Activated CD8-positive, alpha-beta memory T cell treated with anti-CD3 and anti-CD28 coated beads, Interleukin-2, amount 10 ng/mL, durations not matched to agents 7 days and 5 days (primary cell): ENCODE measurements at places on chromosomes 16 and 17.
A peak's percentile ranks its signal among the peaks of the same experiment; 100 is the strongest.

- DNase-seq, result no peak
Observed at GRCh38 chr17:50221864-50222545, 20.6 kb upstream of the COL1A1 start.

- no peak for DNase-seq
Observed at GRCh38 chr16:57770361-57770760, 31.9 kb downstream of the KIFC3 start.

- no peak for DNase-seq
Observed at GRCh38 chr17:65085397-65085796, 28.9 kb upstream of the GNA13 start.

DNA sequence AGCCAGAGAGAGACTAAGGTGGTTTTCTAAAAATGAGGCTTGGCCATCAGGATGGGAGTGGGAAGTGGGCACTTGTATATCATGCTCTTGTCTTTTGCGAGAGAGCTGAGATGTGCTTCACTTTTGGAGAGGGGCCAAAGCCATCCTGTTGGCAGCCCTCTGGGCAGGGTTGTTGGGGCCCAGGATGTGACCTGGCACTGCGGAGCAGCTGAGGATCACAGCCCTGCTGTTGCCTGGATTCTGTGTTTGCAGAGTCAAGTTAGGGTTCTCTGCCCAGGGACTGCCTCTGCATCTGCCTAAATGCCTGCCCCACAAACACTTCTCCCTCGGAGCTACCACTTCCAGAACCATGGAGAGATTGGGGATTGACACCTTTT is 71.2 kb downstream of the PLD6 start:
- no peak for DNase-seq

GRCh38 chr16:4367393-4367856 is 4.2 kb upstream of the VASN start:
- DNase-seq, result no peak

DNA sequence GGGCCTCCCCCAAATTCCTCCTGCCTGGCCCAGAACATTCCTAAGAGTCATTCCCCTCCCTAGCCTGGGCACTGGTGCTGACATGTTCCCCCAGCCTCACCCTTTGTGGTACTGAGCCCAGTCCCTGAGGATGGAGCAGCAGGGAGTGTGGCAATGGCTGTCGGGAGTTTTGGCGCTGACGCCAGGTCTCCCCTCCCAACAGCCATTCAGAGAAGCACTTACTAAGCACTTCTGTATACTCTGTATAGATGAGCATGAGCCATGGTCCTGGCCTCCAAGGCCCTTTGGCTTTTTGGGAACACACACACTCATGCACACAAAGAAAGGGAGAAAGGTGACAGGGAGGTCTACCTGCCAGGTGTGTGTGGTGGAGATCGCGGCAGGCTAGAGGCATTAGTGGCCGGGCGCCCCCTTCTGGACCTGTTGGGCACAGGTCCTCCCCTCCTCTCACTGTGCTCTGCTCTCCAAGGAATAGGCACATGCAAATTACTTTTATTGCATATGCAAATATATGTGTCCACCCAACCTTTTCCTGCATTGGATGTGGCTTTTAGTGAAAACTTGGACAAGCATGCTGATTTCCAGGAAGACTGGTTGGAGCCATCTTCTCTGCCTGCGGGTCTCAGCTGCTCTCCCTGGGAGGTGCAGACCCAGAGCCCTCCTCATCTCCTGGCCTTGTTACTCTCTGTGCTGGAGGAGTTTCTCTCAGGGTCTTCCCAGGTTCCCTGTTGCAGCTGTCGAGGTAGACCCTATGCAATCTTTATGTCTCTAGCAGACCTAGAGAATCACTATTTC is 17.4 kb upstream of the C17orf107 start:
- peak; percentile 65 for DNase-seq
